ENCODE measurements at places on chromosomes 7 and 10.

- DNase-seq, result no peak
These were observed 66.1 kb downstream of the CALML3 start for GRCh38 chr10:5590816-5591215.

- no peak for DNase-seq
These were observed 26.2 kb upstream of the ZNF467 start for GRCh38 chr7:149799397-149800168.

DNA sequence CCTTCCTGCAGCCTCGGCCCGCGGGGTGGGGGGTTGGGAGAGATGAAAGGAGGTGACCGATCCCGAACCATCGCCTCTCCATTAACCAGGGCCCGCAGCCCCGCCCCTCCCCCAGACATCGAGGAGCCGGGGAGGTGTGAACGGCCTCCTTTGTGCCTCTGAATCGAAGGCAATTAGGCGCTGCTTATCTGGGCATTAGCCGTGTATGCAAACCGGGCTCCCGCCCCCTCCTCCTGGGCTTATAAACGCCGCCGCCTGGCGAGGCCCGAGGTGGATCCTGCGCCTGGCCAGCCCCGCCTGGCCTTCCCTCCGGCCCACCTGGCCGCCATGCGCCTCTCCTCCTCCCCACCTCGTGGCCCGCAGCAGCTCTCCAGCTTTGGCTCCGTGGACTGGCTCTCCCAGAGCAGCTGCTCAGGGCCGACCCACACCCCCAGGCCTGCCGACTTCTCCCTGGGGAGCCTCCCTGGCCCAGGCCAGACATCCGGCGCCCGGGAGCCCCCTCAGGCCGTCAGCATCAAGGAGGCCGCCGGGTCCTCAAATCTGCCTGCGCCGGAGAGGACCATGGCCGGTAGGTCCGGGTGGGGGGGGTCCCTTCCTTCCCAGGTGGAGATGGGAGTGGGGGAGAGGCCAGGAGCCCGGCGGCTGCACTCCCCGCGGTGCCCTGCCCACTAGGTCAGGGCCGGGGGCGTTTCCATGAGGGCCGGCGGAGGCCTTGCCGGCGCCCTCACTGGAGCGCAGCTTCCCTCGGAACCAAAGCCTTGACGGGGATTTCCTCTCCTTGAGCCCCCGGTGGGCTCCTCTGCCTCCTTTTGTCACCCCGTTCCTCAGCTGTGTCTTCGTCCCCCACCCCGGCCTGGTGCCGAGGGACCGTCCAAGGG lies at the start of gene VENTX:
Gene VENTX, plus strand, starts transcription at position 268 of the 878 bp plus-strand sequence. Its CDS starts 60 bp downstream, at position 328.
- DNase-seq, result no peak

- DNase-seq, result no peak
These were observed 29.8 kb upstream of the PODXL start for GRCh38 chr7:131586259-131586658.

- no peak for DNase-seq
These were observed 16.2 kb upstream of the TES start for GRCh38 chr7:116194115-116194514.

GRCh38 chr7:29609162-29610037 lies 45.8 kb downstream of the PRR15 start:
- DNase-seq, result no peak

DNA sequence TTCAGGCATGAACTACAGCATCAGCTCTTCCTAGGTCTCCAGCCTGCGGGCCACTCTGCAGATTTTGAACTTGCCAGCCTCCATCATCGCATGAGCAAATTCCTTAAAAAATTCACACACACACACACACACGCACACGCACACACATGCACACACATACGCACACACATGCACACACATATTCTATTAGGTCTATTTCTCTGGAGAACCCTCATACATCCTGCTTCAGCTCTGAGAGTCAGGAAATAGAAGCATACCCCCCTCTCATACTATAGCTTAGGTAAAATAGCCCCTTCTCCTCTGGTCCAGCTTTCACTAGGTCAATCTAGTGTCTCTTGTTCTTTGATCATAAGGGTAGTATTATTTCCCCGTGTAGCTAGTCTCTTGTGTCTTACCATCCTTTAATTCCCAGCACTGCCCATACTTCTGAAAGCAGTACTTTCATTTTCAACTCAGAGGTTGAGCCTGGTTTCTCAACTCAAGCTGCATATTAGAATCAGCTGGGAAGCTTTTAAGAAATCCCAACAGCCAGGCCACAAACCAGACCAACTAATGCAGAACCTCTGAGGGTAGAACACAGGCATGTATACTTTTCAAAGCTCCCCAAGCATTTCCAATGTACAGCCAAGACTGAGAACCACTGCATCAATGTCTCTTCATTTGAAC lies 30.9 kb upstream of the ITGB8 start:
- DNase-seq, result no peak

Data from AG09309 (cell line).